Dermis microvascular lymphatic vessel endothelial cell (primary cell): ENCODE measurements at places on chromosomes 11 and 22.
A peak's percentile ranks its signal among the peaks of the same experiment; 100 is the strongest.

DNA sequence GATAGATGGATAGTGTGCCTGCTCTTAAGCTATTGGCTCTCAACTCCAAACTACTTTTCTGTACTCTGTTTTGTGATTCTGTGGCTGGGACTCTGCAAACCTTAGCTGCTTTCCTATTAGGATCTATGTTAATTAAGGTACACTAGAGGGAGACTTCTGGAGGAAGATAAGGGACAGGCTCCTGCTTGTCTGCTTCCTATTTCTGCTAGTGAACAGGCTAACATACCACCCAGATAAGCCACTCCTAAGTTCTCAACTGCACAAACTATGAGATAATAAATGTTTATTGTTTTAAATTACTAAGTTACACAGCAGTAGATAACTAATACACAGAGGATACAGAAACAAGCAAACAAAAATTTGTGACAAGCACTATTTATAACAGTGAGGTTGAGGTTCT, 10.2 kb upstream of the NXPE2 start:
- DNase-seq: no peak

DNA sequence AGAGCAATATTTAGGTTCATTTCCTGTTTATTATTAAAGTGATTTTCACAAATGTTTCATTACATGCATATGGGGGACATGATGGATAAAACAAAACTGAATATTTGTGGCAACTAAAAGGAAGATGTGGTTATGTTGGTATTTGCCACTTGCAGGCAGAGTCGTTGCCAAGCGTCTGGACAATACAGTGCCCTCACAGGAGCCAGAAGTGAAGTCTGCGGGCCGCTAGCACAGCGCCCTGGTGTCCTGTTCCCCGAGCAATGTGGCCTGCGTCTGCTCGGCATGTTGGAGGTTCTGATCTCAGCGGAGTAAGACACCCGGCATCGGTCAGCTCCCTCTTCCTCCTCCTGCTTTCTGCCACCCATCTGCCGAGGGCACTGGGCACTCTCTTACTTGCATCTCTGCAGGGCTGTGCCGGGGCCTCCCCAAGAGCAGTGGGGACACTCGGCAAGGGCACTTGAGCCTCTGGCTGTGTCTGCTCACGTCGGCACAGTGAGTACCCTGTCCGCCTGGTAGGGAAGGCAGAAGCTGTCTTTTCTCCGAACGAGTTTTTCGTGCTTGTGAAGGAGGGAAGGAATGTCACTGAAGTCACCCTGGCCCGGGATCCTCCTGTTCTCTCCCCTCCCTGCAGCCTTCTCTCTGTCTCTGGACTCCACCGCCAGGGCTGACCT, 10.5 kb upstream of the TTLL12 start:
- no peak for DNase-seq

GRCh38 chr11:2466869-2467694, 22.3 kb downstream of the KCNQ1 start:
- DNase-seq: no peak

GRCh38 chr22:29330753-29331152, 15.3 kb upstream of the RASL10A start:
- DNase-seq: peak; percentile 53

- no peak for DNase-seq
Measured at GRCh38 chr22:43849731-43850130, 12.6 kb downstream of the SULT4A1 start.

- DNase-seq: no peak
Measured at GRCh38 chr22:49370627-49371301, 456.9 kb downstream of the BRD1 start.

DNA sequence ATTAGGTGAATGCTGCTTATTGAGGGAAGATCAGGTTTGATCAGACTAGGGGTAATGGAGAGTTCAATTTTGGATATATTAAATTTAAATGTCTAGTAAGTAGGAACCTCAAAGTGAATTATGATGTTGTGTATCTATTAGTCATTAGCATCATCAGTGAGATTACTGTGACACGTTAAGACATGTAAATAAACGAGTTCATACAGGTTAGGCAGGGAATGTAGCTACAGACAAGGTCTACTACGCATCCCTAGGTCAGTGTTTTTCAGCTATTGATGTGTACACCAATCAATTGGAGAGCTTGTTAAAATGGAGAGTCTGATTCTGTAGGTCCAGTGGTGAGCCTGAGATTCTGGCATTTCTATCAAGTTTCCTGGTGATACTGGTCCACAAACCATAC, 120.1 kb upstream of the LRRC4C start:
- DNase-seq: no peak

DNA sequence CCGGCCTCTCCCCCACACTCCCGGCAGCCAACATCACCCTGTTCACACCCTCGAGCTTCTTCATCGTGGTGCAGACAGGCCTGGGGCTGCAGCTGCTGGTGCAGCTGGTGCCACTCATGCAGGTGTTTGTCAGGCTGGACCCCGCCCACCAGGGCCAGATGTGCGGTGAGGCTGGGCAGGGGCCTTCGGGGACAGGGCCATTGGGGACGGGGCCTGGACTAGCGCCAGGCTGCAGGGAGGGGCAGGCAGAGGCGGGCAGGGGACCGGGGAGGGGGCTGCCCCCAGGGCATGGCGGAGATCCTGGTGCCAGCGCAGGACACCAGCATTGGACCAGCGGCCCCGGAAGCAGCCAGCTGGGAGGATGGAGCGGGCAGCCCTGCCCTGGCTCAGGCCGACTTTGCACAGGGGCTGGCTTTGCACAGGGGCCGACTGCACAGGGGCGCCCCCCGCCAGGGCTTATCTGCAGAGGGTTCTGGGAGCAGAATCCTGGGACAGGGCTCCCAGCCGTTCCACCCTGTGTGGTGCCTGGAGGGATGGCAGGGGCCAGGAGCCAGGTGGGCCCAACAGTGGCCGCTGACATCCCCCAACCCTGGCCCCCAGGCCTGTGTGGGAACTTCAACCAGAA, 8.6 kb downstream of the MUC5B start:
- DNase-seq: no peak

- DNase-seq: no peak
Measured at GRCh38 chr11:135002236-135002635, 590.2 kb upstream of the B3GAT1 start.

- DNase-seq: no peak
Measured at GRCh38 chr11:83311701-83312100, 25.5 kb upstream of the CCDC90B start.

- DNase-seq: no peak
Measured at GRCh38 chr11:125376856-125377255, 119.2 kb downstream of the FEZ1 start.

GRCh38 chr11:124583781-124584180, 14.0 kb downstream of the OR8A1 start:
- no peak for DNase-seq

DNA sequence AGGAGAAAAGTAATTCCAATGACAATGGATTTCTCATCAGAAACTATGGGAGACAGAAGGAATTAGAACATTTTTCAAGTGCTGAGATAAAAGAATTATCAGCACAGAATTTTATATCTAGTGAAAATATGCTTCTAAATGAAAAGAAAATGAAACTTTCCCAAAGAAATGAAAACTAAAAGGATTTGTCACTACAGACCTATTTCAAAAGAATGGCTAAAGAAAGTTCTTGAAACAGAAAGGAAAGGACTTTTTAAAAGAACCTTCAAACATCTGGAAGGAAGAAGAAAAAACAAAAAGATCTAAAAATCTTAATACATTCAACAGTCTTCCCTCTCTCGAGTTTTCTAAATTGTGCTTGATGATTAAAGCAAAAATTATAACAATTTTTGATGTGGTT, 255.4 kb downstream of the FAM76B start:
- no peak for DNase-seq

GRCh38 chr11:34585304-34585734, 35.6 kb upstream of the EHF start:
- no peak for DNase-seq

DNA sequence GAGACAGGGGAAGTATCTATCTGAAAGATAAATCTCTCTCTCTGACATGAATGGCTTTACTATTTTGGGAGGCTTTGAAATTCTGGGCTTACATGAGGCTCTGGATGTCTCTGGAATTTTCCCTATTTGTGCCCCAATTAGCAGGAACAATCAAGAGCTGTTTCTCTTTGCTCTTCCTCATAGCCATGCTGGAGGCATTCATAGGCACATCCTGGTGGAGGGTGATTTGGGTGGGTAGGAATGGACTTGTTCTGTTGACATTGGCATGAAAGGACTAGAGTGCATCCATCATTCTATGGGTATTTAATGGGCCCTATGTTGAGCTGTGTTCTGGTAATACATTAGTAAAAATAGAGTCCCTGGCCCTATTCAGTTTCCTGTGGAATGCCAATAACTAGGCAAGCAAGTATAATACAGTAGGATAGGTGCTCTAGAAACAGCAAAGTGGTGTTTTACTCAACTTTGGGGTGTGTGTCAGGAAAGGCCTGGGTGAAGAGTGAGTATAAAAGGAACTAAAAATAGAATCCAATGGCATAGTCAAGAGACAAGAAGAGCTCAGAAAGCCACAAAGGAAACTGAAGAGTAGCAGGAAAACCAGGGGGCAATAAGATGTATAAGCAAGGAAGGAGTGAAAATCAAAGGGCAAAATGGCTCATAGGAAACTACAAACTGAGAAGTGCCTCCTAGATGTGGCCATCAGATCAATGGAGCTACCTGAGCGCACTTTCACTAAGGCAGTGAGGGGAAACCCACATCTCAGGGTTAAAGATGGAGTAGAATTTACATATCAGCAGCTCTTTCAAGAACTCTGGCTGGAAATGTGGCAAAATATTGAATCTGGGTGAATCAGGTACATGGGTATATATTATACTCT, 45.0 kb downstream of the CWC15 start:
- peak; percentile 38 for DNase-seq

- no peak for DNase-seq
Measured at GRCh38 chr11:796565-797295, 1.4 kb downstream of the SLC25A22 start.

GRCh38 chr11:6889835-6890234, 2.5 kb downstream of the OR2D2 start:
- no peak for DNase-seq

DNA sequence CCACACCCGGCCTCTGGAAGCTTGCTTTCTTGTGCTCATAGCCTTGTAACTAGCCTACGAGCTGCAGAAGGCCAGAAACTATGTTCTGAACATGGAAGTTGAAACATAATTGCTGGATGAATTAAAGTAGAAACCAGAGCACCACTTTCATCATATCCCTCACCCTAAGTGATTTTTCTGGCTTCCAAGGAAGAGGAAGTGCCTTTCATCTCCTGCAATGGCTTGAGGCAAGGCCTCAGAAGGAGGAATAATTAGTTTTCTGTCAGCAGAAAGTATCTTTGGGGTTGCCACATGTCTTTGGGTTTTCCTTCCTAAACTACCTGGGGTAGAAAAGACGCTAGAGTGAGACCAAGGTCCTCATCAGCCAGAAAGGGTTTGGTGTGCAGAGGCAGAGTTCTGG, 14.5 kb downstream of the RPL27A start:
- no peak for DNase-seq

- DNase-seq: no peak
Measured at GRCh38 chr11:109845437-109845836, 247.8 kb upstream of the ZC3H12C start.

- DNase-seq: no peak
Measured at GRCh38 chr22:20721409-20722218, 52.3 kb upstream of the SERPIND1 start.

- no peak for DNase-seq
Measured at GRCh38 chr11:105315287-105315686, 175.7 kb upstream of the CARD18 start.

- no peak for DNase-seq
Measured at GRCh38 chr11:57121996-57122395, 59.8 kb upstream of the LRRC55 start.

DNA sequence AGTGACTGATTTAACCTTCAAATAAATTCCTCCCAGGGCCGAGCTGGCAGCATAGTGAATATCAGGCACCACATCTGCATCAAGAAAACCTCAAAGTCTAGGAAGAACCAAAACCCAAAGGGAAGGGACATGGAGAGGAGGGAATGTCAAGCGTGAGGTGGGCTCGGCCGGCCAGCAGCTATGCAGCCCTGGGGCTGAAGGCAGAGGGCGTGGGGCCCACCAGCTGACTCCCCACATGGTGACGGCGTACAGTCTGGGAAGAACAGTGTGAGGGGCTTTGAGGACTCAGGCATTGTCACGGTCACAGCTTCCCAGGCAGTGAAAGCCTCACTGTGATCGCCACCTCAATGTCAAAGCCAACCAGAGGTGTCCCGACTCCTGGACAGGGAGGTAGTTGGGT, 412.5 kb downstream of the SHANK2 start:
- no peak for DNase-seq

DNA sequence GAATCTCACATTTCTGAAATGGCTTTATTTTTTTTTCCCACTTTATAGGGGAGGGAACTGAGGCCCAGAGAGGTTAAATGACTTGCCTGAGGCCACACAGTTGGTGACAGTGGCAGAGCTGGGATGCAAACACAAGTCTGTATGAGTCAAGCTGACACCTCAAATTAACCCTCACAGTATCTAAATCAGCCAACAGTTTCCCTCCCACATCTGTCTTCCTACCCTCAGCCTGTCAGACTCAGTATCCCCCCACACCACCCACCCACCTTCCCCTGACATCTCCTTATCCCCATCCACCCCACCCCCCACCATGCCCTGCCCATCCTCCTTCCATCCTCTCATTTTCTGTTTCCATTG, 95.2 kb downstream of the TP53I11 start:
- DNase-seq: no peak

DNA sequence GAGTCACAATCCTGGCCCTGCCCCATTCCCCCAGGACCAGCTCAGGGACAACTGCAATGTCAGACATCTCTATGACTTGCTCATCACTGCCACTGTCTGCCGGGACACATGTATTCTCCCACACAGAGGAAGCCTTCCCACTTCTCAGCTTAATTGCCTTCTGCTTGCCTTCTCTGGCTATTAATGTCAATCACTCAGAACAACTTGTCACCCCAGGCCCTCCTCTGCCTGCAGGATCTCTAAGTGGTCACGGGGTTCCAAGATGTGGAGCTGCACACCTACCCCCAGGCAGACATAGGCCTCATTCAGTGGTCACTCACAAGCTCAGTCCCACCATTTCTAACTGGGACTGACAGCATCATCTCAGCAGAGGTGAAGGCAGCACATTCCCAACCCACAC, 15.1 kb downstream of the PLEKHA7 start:
- no peak for DNase-seq
